ENCODE measurements at places on chromosomes 4 and X.
A peak's percentile ranks its signal among the peaks of the same experiment; 100 is the strongest.

- H3K36me3 ChIP-seq, result no peaks in the 10 kb centered on the region
- no peaks in the 10 kb centered on the region for H3K4me1 ChIP-seq
- peak overlapping the region; percentile 30 for H3K27ac ChIP-seq
- DNase-seq, result no peak
- no peak overlapping the region for H3K4me3 ChIP-seq
These were observed 58.0 kb downstream of the RHOH start for GRCh38 chr4:40254608-40255392.

GRCh38 chr4:77187322-77187721 is 30.3 kb downstream of the CCNG2 start:
- no peak overlapping the region for H3K4me3 ChIP-seq
- H3K27me3 ChIP-seq, result no peaks in the 10 kb centered on the region
- no peaks in the 10 kb centered on the region for H3K4me1 ChIP-seq
- DNase-seq, result no peak

DNA sequence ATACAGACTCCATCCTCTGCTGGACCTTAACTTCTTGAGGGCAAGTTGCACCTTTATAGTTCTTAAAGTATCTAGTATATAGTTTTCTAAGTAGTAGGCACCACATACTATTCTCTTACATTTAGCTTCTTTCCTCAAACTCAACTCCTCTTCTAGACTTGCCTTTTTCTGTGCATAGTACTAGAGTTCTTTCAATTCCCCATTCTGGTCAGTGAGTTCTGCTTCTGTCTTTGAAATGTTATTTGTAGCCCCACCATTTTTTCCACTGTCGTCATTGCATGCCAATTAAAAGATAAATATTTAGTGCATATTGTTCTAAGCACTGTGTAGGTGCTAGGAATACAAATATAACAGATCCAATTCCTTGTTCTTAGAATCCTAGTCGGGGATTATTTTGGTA is 31.6 kb downstream of the CDKL5 start:
- no peaks in the 10 kb centered on the region for H3K4me1 ChIP-seq
- H3K4me3 ChIP-seq, result no peak overlapping the region
- no peak overlapping the region for H3K27ac ChIP-seq
- no peaks in the 10 kb centered on the region for H3K36me3 ChIP-seq

DNA sequence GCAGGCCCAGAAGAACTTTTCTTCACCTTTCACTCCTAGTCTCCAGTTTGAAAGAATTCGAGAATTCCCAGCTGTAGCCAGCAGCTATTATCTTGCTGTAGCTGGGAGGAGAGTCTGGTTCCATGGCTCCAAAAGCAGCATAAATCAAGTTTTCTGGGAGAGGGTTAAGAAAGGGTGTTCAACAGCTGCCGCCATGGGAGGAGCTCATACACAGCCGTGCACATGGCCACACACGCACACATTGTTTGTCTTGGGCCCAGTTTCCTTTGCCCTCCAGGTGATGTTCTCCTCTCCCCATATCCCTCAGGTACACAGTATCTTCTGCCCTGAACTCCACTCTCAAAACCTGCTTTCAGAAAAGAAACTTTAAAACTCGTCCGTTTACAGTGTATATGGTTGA is 4.1 kb upstream of the GPC3 start:
- H3K4me3 ChIP-seq, result no peak overlapping the region
- no peak overlapping the region for H3K27ac ChIP-seq
- no peak for DNase-seq
- peaks cover 54% of the 10 kb centered on the region for H3K27me3 ChIP-seq
- no peaks in the 10 kb centered on the region for H3K4me1 ChIP-seq

GRCh38 chrX:57595381-57595811 is 3.6 kb downstream of the ZXDB start:
- H3K36me3 ChIP-seq, result no peaks in the 10 kb centered on the region
- no peaks in the 10 kb centered on the region for H3K4me1 ChIP-seq
- no peak for DNase-seq
- no peak overlapping the region for H3K4me3 ChIP-seq
- peaks cover 11% of the 10 kb centered on the region for H3K27me3 ChIP-seq

GRCh38 chr4:41104155-41104554 is 110.2 kb downstream of the APBB2 start:
- H3K4me1 ChIP-seq, result no peaks in the 10 kb centered on the region
- H3K27me3 ChIP-seq, result no peaks in the 10 kb centered on the region
- DNase-seq, result no peak
- H3K36me3 ChIP-seq, result no peaks in the 10 kb centered on the region
- no peak overlapping the region for H3K4me3 ChIP-seq

DNA sequence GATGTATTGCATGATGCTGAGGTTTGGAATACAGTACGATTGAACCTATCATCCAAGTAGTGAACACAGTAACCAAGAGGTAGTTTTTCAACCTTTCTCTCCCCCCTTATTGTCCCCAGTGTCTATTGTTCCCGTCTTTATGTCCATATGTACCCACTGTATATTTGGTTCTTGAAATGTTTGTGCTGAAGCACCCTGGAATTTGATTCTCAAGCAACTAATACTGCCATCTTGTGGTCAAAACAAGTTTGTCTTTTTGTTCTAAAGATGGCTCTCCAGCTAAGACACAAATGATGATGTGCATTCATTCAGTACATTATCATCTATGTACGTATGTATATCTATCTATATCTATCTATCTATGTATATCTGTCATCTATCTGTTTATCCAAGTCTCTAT is 33.5 kb upstream of the DCX start:
- no peaks in the 10 kb centered on the region for H3K36me3 ChIP-seq
- H3K27ac ChIP-seq, result no peak overlapping the region
- no peak for DNase-seq
- no peaks in the 10 kb centered on the region for H3K27me3 ChIP-seq
- H3K4me1 ChIP-seq, result no peaks in the 10 kb centered on the region
- no peak overlapping the region for H3K4me3 ChIP-seq

Measured in breast epithelium (tissue), 4 donors.